HAP-1 (cell line): ENCODE measurements at places on chromosomes 1 and 21.

DNA sequence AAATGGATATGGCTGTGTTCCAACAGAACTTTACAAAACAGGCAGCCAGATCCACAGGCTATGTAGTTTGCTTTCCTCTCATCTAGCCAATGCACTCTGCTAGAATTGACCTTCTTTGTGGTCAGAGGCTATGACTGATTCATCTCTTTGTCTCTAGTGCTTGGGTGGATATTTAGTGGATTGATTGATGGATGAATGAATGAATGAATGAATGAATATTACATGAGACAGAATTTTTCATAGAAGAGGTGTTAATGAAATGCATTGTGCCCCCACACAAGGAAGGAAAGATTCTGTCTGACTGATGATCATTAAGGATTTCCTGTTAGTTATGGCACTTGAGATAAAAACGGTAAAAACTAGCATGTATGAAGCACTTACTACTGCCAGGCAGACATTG is 50.5 kb upstream of the ZYG11A start:
- DNase-seq = no peak

DNA sequence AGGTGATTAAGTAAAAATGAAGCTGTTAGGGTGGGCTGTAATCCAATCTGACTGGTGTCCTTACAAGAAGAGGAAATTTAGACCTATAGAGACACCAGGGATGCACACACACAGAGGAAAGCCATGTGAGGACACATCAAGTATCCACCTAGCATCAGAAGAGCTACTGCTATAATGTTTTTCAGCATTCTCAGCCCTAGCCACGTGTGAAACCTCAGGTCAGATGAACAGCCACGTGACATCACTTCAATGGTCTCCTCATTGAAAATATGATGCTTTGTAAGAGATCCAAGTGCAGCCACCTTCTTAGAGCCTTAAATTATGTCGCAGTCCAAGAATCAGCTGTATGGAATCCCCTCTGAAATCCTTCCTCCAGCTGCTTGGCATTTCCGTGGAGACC is 65.1 kb downstream of the C1orf87 start:
- no peak for DNase-seq

DNA sequence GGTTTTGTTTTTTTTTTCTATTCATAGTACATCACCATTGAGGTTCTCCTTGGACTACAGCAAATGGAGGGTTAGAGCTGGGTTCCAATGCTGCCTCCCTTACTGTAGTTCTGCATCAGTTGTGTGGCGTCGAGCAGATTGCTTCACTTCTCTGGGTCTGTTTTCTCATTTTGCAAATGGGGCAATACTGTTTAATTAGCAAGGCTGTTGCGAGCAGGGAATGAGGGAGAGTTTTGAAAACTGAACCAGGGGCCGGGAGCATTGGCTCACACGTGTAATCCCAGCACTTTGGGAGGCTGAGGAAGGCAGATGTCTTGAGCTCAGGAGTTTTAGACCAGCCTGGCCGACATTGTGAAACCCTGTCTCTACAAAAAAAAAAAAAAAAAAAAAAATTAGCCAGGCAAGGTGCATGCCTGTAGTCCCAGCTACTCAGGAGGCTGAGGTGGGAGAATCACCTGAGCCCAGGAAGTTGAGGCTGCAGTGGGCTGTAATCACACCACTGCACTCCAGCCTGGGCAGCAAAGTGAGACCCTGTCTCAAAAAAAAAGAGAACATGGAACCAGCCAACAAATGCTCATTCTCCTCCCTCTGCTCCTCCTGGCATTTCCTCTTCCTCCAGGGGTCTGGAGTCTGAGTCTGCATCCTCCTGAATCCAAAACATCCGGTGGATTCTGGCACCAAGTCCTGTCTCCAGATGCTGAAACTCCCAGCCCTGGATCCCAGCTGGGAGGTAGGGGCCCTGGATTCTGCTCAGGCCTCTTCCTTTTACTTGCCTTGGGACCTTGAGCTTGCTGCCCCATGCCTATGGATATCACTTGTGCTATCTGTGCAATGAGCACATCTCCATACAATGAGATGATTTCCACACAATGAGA is 3.7 kb upstream of the PLOD1 start:
- DNase-seq = no peak

DNA sequence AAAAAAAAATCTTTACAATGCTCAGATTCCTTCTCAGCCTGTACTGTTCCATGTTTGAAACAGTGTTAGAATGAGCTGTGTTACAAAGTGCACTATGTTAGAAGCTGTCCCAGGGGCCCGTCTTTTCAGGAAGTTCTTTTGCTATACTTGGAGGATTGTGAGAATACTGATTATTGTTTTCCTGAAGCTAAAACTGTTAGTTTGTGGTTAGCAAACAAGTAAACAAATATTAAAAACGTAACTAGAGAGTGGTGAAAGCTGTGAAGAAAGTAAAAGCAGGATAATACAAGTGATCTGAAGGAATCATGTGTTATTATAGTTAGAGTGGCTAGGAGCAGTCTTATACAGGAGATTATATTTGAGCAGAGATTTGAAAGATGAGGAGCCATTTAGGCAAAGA is 35.6 kb downstream of the CAMSAP2 start:
- no peak for DNase-seq

DNA sequence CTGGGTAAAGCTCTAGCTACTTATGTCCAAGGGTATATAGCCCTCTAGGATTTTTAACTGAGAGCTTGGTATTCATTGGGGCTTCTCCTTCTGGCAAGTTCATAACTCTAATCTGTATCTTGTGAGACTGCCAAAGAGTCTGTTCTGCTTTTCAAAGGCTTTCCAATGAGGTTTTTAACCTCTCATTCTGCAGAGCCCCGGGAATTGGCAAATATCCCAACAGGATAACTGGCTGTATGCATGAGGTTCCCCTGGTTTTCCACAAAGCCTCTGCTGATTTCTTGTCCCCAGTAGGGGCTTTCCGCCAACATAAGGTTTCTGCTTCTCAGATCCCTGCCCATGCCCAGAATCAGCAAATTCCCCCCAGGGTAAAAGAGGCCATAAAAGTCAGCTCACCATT is 40.9 kb downstream of the RPL5 start:
- DNase-seq = no peak

GRCh38 chr1:1084372-1085170 is 10.5 kb upstream of the RNF223 start:
- peak; percentile 7 for DNase-seq

DNA sequence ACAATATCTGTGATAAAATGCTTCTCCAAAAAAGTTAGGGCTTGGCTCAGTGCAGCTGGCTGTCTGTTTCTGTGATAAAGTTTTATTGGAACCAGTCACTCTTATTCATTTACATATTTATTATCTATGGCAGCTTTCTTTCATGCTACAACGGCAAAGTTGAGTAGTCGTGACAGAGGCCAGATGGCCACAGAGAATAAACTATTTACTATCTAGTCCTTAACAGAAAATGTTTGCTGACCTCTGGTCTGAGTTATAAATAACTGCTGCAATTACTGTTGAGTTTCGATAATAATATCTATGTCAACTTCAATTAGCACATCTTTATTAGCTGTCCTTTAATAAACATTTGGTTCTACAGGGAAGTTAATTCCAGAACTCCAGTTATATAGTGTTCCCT is 180.2 kb upstream of the RUNX1 start:
- DNase-seq = no peak

DNA sequence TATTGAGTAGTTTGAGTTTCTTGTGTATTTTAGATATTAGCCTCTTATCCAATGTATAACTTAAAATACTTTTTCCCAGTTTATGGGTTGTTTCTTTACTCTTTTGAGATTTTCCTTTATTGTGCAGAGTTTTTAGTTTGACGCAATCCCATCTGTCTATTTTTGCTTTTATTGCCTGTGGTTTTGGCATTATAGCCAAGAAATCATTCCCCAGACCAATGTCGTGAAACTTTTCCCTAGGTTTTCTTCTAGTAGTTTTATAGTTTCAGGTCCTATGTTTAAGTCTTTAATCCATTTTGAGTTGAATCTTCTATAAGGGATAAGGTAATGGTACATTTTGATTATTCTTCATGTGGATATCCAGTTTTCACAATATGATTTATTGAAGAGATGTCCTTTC is 87.6 kb downstream of the LEPR start:
- no peak for DNase-seq

DNA sequence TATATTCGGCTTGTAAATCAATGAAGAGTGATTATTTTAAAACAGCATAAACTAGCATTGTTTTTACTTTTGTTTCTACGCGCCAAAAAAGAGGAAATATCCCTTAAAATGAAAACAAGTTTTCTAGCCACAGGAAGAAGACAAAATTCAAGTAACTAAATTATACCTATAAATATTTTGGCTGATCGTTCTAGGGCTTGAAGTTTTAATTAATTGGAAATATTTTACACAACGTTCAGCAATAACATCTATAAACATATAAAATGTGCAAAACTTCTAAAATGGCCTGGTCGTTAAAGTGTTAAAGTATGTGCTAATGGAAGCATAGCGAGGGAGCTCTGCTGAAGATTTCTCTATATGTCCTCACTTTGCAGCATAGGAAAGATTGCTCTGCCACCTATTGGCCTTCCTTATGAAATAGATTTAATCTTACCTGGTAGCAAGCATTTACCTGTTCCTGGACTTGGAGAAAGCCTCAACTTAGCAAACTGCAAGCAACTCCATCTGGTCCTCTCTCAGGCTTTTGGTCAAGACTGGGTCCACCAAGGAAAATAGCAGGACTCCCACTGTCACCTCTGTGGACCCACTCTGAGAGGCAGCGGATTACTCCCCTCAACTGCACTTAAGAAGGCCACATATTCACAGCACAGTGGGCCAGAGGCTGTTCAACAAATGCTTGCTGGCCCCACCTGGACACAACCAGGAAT is 351.3 kb upstream of the RUNX1 start:
- DNase-seq = no peak

DNA sequence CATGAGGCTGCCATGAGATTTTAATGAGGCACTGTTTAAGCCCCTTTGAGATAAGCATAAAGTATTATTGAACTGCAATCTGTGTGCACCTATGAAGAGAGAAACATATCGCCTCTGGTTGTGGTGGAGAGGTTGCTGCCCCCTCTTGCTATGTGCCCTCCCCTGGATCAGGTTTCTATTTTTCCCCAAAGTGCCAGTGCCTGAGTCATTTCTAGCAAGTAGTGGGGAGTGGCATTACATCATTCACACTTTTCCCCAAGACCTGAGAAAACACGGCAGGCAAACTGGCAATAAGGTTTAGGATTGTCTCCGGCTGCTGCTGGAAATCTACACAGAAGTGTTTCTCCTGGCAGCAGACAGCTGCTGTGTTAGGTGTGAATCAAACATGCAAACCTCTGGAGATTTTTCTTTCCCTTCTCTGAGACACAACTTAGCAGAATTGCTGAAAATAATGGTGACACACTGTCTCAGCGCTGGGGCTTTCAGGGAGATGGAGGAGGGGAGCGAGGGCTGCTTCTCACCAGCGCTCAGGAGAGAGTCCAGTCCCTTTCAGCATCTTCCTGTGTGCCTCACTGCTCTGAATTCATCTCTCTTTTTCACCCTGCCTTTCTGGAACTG is 13.7 kb upstream of the RGS16 start:
- no peak for DNase-seq

DNA sequence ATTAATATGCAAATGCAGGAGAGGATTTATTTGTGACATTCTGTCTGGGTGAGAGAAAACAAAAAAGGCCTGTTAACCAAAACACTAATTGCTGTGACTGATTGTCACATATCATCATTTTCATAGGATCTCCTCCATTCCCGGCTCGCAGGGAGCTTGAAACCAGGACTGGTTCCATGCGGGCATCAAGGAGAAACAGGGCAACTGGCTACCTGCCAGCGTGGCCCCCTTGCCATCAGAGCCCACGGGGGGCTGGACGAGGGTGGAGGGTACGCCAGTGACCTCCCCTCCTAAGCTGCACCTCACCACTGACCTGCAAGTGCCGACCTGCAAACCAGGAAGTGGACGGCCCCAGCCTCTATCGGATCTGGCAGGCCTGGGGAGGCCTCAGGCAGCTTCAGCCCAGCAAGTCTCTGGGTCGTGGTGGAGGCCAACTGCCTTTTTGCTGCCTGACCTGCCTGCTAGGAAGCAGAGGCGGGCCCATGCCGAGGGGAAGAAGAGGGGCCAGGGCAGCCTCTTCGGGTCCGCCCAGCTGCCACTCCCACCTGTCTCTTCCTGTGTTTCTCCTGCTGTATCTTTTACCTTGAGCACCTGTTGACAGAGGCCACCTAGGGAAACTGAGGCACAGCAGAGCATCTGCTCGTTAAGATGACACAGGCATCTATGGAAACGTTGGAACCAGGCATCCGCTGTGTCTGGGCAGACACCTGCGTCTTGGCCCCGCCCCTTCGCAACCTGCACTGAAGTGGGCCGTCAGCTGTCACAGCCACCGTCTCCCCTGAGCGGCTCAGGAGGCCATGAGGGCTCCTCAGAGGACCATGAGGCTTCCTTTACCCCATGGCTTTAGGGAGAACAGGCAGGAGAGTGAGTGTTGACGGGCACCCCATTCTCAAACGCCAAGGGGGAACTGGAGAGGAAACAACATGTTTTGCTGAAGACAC is 74.8 kb downstream of the CASZ1 start:
- no peak for DNase-seq

GRCh38 chr1:2073382-2074230 is 23.4 kb downstream of the PRKCZ start:
- DNase-seq = no peak

DNA sequence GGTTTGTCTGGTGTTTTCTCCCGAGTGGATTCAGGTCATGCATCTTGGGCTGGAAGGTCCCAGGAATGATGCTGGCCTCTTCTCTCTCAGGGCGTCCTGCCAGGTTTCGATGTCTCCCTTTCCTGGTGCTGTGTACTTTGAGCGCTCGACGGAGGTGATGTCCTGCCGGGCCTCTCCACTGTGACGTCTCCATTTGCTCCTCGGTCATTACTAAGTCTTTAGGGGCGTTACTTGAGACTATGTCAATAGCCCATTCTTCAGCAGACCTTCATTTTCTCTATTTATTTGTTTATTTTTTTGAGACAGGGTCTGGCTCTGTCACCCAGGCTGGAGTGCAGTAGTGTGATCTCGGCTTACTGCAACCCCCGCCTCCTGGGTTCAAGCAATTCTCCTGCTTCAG is 37.2 kb upstream of the TNFRSF1B start:
- DNase-seq = no peak

GRCh38 chr1:63877021-63877767 is 103.4 kb downstream of the ROR1 start:
- DNase-seq = no peak

DNA sequence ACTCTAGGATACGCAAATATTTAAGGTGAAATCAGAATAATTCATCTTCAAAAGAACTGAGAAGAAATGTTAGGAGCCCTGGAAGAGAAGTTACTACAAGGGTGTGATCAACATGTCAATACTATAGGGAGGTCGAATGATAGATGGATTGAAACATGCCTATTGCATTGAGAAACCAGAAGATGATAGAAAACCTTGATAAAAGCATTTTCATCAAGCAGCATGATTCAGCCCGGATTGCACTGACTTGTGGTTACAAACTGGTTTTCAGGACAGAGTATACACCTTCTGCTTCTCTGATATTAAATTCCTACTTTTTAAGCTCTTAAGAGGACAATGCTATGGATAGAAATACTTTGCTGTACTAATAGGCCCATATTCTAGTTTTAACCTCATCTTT is 164.2 kb downstream of the FMN2 start:
- no peak for DNase-seq

- peak; percentile 57 for DNase-seq
Observed at GRCh38 chr1:56189946-56190805, 389.2 kb downstream of the PLPP3 start.

- DNase-seq = no peak
Observed at GRCh38 chr1:206067486-206068227, 14.7 kb downstream of the RHEX start.

GRCh38 chr1:90948301-90948700 is 73.5 kb downstream of the ZNF644 start:
- DNase-seq = no peak
